ENCODE measurements at places on chromosomes 11 and 22.
A peak's percentile ranks its signal among the peaks of the same experiment; 100 is the strongest.

DNA sequence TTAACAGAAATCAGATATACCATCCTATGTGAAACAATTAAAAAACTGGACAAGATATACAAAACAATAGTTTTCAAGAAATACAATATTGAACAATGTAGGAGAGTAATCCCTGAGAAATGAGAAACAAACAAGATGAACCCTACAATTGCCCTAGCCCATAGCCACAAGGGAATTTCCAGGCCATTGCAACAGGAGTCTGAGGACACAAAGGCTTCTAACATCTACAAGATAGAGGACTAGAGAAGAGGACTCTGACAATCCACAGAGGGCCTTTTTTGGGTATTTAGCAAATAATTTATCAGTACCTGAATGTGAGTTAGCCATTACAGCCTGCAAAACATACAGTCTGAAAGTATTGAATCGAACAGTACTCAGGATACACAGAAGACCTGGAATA, 251.7 kb downstream of the GRM5 start:
- DNase-seq, result no peak

GRCh38 chr11:26649884-26650283, 72.0 kb downstream of the SLC5A12 start:
- no peak for DNase-seq

- no peak for DNase-seq
These were observed 21.4 kb downstream of the UQCR10 start for GRCh38 chr22:29788339-29789279.

DNA sequence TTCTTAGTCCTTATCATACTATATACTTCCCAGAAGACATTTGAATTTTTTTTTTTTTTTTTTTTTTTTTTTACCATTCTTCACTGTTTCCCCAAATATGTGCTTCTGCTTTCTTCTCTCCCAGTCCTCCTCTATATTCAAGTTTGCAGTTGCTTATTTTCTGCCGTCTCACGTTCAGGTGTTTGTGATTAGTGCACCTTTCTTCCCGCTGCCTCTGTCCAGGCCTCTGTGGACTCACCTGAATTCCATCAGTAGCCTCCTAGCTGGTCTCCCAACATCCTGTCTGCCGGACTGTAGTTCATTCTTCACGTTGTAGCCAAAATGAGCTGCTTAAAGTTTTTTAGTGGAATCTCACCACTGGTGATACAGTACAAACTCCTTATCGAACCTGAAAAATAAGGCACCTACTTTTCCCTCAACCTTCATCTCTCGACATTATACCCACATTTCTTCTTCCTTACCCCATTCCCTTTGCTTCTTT, 795 bp upstream of the MSANTD4 start:
- no peak for DNase-seq

- DNase-seq, result no peak
These were observed 68.8 kb downstream of the SPECC1L start for GRCh38 chr22:24339452-24339747.

DNA sequence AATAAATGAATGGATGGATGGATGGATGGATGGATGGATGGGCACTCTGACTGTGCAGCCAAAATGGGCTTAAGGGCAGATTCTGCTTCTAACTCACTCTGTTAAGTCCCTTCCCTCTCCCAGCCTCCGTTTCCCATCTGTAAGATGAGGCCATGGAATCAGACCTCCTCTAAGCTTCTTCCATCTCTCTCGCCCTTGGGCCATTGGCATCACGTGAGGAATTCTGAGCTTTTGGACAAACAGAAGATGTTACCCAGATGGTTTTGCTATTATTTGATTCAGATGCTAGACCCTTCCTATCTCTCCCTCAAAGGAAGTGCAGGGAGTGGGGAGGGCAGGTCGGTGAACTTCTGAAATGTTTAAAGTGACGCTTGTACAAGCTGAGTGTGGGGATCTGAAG, 4.0 kb upstream of the CYTH4 start:
- DNase-seq, result no peak

GRCh38 chr22:39839917-39840510, 53.5 kb downstream of the ENTHD1 start:
- DNase-seq, result peak; percentile 25

DNA sequence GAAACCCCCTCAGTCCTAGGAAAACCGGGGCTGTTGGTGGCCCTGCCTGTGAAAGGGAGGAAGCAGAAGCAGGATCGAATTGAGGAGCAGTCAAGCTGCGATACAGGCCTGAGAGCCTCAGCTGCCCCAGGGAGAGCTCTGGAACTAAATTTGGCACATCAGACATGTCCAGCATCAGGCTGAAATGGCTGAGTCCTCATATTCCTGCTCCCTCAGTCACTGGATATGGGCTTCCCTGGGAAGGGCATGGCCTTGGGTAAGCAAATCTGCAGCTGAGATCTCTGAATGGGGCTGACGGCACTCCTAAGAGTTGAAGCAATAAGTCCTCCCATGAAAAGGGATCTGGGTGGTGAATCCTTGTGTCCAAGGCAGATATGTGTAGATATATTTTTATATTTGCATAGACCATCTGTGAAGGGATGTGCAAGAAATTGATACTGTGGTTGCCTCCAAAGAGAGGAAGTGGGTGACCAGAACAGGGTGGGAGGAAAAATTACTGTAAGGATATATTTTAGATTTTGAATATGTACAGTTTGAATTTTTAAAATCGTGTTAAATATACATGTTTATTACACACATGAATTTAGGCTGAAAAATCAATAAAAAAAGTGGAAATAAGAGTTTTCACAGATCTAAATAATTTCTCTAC, 45.5 kb downstream of the APIP start:
- DNase-seq, result no peak

DNA sequence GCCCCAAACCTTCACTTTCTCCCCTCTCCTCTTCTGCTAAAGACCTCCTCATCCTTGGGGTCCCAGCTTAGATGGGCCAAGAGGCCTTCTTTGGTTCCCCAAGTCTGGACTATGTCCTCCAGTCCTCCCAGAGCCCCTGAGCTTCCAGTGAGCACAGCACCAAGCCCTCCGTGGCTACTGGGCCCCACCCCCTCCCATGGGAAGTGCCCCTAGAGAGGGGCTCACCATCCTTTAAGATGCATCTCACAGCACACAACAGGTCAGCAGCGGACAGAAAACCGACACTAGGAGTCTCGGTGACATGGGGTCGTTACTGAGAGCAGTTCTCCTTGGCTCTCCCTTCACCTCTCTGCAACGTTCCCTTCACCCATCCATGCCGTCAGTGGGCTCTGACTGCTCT, 2.7 kb downstream of the LRRC32 start:
- DNase-seq, result no peak

- DNase-seq, result no peak
These were observed 252.7 kb downstream of the CASP12 start for GRCh38 chr11:104645261-104646222.

DNA sequence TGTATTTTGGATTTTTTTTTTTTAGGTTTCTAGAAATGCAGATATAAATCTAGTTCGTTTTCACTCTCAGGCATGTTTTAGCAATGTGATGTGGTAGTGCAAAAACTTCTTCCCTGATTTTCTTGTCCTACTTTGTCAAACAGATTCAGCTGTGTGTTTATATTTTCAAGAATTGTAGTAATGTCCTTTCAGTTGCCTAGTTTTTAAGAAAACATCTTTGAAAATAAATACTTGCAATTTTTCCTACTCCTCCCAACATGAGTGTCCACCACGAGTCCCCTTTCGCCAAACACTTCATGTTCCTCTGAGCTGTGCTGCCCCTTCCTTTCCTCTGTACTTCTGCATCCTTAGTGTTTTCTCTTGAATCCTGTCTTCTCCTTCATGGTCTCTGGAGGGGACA, 686.9 kb downstream of the NTM start:
- DNase-seq, result no peak

DNA sequence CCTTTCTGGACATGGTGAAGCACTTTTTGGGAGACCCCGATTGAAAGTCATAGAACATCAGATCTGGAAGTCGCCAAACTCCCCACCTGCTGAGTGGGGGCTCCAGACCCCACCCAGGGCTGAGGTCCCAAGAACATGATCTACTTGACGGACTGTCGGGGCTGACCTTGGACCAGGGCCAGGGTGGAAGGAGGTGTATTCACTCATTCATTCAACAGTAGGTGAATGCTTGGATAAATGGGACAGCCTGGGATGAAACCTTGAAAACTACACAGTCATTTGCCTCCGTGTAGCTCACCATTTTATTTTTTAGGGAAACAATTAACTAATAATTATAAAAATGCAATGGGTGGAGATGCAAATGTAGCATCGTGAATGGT, 629.0 kb downstream of the BRD1 start:
- no peak for DNase-seq

GRCh38 chr11:63641727-63642126, 27.5 kb upstream of the PLAAT3 start:
- DNase-seq, result no peak

DNA sequence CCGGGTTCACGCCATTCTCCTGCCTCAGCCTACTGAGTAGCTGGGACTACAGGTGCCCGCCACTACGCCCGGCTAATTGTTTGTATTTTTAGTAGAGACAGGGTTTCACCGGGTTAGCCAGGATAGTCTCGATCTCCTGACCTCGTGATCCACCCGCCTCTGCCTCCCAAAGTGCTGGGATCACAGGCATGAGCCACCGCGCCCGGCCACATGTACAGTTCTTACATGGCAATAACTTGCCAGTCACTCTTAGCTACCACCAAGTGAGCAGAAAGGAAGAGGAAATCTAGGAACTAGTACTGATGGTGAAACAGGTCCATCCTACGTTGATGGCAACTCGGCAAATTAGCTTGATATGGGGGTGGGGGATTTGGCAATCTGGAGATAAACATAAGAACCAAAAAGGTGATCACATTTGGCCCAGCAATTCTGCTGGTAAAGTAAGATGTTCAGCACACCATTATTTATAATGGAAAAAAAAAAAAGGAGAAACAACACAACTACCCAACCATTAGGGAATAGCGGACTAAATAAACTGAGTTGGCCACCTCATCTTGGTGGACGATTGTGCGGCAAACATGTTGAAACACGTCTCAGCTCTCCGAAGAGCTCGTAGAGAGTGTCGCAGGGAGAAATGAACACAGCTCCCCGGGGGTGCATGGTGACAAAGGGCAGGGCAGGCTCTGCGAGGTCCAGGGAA, 5.3 kb downstream of the NLRP6 start:
- DNase-seq, result no peak

GRCh38 chr11:131675121-131675888, 304.9 kb downstream of the NTM start:
- DNase-seq, result no peak

GRCh38 chr11:17369094-17369493, 17.5 kb downstream of the NCR3LG1 start:
- no peak for DNase-seq

DNA sequence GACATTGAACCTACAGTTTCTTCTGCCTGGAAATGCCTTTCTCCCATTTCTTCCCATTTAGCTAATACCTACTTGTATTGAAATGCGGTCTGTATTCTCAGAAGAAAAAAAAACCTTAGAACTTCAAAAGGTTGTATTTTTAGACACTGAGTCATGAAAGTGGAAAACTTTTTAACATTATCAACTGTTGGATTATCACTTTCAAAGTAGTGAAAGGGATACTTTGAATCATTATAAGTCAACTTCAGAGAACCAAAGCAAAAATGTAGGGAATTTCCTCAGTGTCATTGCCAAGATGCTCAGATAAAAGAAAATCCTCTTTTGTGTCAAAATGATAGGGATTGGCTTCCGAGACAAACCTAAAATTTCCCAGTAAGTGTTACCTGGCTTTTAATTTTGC, 6.6 kb downstream of the HOATZ start:
- no peak for DNase-seq

Measured in stimulated activated CD8-positive, alpha-beta memory T cell treated with anti-CD3 and anti-CD28 coated beads, Interleukin-15, amount 100 ng/mL, for 4 hours (primary cell).